ENCODE measurements at places on chromosomes 12 and 14.

- no peak for DNase-seq
Observed at GRCh38 chr12:102964872-102965271, 7.4 kb downstream of the ASCL1 start.

- no peak for DNase-seq
Observed at GRCh38 chr14:77003960-77004710, 24.4 kb downstream of the IRF2BPL start.

DNA sequence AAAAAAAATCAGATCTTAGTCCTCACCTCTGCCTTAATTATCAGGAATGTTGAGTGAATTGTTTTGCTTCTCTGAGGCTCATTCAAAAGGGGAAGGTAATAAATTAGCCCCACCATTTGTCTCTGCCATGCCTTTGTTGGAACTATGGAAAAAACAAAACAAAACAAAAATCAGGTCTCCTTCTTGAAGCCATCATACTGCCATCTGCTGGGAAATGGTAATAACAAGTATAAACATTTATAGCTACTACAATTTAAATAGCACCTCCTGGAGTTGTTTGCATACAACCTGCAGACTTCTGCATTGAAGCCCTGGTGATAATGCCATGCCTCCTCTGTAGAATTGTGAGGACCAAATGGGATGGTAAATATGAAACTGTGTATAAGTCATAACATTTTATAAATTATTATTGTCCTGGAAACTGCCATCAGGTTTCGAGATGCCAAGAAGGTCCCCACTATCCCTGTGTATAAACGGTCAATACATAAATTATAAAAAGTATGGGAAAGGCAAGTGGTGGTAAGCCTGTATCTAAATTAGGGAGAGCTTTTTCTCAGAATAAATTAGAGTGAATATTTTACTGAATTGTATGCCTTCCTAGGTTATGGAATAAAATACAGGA lies 87.2 kb upstream of the FGD4 start:
- DNase-seq = no peak

- no peak for DNase-seq
Observed at GRCh38 chr12:47277972-47278448, 198.3 kb upstream of the AMIGO2 start.

DNA sequence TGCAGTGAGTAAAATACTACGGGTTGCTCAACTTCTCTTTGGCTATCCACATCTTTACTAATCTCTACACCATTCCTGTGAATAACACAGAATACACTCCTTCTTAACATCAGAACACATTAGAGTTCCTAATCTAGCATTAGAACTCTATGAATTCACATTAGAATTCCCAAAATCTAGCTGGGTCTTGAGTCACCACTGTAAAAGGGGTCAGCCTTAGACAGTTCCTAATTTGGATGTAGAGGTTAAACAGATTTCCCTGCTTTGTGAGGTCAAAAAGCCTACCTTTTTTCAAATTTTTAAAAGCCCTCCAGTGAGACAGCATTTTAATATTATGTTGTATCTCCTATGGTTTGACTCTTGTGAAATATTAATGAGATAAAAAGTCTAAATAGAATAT lies 7.4 kb downstream of the HNRNPC start:
- no peak for DNase-seq

All from activated T-cell treated with anti-CD3 and anti-CD28 coated beads, Interleukin-2, amount 50 U/mL, for 1 hour (primary cell).